NCI-H82 (cell line): ENCODE measurements at places on chromosomes 13 and 19.

- DNase-seq: peak; percentile 63
Measured at GRCh38 chr13:112066624-112067004, 335 bp upstream of the SOX1 start.

DNA sequence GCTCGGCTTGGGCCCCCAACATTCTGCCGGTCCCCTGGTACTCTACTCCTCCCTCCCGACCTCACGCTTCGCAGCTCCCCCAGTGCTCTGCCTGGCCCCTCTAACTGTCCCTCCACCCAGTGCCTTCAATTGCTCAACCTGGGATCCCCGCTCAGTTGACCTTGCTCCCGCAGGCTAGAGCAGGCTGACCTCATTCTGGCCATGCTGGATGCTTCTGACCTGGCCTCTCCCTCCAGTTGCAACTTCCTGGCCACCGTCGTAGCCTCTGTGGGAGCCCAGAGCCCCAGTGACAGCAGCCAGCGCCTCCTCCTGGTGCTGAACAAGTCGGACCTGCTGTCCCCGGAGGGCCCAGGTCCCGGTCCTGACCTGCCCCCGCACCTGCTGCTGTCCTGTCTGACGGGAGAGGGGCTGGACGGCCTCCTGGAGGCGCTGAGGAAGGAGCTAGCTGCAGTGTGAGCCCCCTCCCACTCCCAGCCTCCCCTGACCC lies 3.6 kb downstream of the GTPBP3 start:
- no peak for DNase-seq

- DNase-seq: peak; percentile 88
Measured at GRCh38 chr13:59409634-59410200, 754.0 kb downstream of the DIAPH3 start.

DNA sequence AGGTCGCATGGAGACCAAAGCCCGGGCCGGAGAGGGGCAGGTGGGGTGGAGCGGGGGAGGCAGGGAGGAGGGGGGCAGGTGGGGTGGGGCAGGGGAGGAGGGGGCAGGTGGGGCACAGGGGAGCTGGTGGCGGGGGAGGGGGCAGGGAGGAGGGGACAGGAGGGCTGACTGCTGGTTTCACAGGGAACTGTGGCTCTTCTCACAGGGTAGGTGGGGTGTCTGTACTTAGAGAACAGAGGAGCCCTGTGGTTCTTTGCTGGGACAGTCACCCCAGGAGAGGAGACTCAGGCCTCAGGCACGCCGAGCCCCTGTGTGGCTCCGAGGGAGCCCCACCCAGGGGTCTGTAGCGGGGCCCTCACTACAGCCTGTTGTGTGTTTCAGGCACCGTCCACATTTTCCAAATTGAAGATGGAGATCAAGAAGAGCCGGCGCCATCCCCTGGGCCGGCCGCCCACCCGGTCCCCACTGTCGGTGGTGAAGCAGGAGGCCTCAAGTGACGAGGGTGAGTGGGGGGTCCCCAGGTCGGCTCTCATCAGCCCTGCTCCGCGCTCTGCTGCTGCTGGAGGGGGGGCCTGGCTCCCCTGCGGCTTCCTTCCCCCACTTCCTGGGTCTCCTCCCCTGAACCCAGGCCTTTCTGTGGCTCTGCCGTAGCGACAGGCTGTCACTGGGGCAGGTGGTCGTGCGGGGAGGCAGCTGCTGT lies 162.7 kb downstream of the KDM4B start:
- DNase-seq: no peak
